Kidney epithelial cell (primary cell): ENCODE measurements at places on chromosomes 2 and 18.

GRCh38 chr2:143548032-143548431 is 418.8 kb downstream of the ARHGAP15 start:
- no peak for DNase-seq

GRCh38 chr2:15415748-15416147 is 145.4 kb downstream of the NBAS start:
- DNase-seq: no peak

DNA sequence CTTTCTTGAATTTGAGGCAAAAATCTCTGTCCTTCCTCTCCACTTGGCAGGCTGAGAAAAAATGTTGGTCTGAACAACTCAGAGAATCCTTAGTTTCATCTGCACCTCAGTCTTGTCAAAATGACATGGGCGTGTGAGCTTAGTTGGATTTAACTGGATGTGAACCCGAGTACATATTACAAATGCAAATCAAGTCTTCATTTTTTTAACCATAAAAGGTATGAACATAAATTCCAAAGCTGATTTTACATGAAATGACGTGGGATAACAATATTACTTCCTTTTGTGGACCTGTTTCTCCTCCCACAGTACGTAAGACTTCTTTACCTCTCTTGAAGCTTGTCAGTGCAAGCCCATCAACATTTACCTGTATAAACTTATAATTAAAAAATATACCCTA is 32.6 kb upstream of the RND3 start:
- DNase-seq: no peak

- peak; percentile 42 for DNase-seq
Observed at GRCh38 chr2:104378853-104379374, 475.0 kb upstream of the POU3F3 start.

- DNase-seq: no peak
Observed at GRCh38 chr2:72148837-72149555, 1.3 kb upstream of the CYP26B1 start.

- no peak for DNase-seq
Observed at GRCh38 chr18:26928670-26929313, 63.3 kb upstream of the AQP4 start.

DNA sequence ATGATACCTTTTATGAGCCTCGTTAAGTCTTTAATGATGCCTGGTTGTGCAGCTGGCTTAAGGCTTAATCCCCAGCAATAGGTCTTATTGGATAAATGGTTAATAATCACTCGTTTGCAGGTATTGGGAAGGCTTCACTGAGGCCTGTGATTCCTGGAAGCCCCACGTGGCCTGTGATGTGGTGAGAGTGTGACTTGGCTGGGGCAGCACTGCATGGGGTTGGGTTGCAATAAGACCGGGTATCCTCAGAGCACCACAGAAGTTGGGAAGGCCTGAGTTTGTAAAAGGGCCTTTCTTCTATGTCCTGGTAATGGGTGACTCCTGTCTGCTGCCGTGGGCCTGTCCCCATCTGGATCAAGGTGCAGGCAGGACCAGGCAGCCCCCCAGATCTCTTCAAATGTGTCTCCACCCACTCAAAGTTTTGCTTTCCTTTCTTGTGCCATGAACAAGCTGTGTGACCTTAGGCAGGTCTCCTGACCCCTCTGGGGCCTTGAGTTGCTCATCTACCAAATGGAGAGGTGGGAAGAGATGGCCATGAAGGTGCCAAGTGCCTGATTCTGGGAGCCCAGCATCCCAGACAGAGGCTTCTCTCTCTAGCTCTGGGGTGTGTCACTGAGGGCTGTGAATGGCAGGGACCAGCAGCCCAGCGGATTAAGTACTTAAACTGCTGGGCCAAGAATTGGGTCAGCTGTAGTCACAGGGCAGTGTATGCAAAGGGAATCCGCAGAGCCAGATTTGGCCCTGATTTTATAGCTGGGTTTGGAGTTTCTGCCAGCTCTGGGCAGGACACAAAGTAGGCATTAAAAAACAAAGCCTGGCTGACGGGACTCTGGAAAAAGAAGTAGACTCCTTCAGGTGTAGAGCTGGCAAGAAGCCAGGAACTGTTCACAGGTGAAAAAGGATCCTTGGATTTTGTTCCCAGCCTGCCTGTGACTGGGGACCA is 24.4 kb downstream of the LBH start:
- DNase-seq: no peak

DNA sequence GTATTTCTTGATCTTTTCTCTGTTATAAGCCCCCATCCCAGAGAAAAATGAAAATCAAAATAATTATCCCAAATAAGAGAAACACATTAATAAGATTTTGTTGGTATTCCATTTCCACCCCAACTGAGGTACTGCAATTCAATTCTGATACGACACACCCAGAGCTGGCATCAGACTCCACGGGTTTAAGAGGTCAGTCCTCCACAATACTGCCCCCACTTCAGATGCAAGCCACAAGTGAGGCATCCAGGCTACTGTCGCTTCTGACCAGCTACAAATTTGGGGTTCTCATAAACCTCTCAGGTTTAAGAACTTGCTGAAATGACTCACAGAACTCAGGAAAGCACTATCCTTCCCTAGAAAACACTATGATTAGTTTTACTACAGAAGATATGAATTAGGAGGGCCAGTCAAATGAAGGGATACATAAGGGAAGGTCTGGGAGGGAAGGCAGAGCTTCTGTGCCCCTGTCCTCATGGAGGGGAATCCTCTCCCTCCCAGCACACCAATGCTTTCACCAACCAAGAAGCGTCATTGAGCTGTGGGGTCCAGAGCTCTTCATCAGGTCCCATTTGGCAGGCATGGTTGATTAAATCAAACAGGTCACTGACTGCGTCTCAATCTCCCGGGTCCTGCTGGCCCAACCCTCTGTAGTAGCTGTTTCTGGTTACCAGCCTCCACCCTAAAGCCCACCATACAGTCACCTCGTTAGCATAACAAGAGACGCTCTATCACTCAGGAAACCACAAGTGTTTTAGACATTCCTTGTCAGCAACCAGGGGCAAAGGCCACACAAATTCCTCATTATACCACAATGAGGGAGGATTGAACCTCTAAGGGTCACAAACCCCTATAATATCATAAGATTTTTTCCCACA is 46.2 kb downstream of the IWS1 start:
- DNase-seq: no peak

DNA sequence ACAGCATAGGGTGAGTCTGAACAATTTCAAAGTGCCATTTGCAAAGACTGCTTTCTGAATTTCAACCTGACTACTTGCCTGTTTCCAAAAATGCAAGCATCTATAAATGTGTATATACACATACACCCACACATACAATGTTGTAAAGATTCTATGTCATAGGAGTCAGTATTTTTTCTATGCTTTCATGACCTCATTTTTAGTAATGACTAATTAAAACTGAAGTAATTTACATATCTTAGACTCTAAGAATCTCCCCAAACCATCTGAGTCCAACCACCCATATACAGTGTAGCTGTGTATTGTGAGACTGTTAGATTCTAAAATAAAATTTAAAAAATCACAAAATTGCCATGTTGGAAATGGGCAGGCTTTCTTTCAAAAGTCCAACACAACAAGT is 162.0 kb upstream of the STK17B start:
- no peak for DNase-seq

DNA sequence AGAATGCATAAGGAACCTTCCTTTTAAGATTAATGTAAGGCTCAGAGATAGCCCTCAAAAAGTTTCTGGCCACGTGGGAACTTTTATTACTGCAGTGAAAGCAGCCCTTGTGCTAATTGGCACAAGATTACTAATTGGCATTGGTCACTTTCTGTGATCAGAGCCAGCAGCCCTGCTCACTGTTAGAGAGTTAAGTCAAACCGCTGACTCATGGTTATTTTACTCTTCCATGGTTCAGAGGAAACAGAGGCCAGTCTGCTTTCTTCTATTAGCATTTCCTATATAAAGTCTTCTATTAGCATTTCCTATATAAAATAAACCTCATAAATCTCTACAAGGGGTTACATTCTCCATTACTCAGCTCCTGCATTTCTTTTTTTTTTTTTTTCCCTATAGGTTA is 1.5 kb upstream of the SLC35G4 start:
- peak; percentile 1 for DNase-seq

GRCh38 chr2:100262555-100263320 is 59.6 kb downstream of the LONRF2 start:
- DNase-seq: no peak

DNA sequence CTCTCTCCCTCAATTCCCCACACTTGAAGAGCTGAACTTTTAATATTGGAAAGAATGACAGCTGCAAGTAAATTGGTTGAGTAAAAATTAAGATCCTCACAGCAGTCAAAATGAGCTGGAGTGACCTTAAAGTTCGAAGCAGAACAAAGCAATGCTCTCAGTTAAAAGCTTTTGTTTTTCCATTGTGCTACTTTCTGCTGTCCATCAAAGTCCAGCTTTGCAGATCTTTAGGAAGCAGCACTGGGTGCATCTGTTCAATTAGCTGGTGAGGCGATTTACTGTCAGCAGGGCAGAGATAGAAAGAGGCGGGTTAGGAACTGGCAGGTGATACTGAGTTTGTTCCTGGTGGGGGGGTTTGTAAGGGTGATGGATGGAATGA is 834.8 kb downstream of the CPS1 start:
- DNase-seq: no peak

- DNase-seq: no peak
Observed at GRCh38 chr2:154554046-154554445, 144.4 kb upstream of the KCNJ3 start.

DNA sequence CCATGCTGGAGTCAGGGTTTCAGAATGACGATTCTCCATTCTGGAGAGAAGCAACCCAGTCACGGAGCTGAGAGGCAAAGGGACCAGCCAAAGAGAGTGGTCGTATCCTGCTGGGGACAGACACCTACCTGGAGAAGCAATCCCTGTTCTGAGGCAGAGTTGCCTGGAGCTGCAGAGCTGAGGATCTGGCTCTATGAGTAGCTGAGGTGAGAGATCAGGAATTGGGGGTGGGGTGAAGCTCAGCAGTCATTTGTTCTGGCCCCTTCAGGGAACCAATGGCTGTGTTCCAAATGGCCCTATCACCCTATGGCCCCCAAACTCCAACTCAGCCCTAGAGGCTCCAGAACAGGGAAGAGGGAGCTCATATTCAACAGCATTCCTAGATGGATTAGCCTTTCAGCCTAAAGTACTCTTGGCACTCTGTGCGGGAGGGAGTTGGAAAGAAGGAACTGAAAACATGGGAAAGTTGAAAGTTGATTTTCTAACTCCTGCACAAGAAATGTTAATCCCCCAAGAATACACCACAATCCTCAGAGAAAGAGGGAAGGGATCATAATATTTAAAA is 3.3 kb upstream of the ATRAID start:
- no peak for DNase-seq

DNA sequence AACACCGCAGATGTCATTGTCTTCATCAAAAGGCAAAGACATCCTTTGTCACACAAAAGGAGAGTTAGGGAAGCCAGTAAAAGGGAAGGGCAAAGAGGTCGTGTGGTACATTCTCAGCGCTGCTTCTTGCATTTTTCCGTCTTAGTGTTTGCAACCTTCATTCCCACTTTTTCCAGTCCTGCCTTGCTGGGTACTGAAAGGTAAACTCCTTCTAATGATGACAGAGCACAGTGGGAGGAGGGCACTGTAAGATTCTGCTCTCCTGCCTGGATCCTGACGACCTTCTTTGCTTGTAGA is 424.3 kb upstream of the MEX3C start:
- DNase-seq: no peak

GRCh38 chr2:240411261-240412160 is 24.0 kb upstream of the GPC1 start:
- no peak for DNase-seq

- DNase-seq: no peak
Observed at GRCh38 chr18:44789710-44790109, 109.0 kb downstream of the SETBP1 start.

GRCh38 chr2:12389344-12390045 is 327.2 kb upstream of the TRIB2 start:
- DNase-seq: no peak

DNA sequence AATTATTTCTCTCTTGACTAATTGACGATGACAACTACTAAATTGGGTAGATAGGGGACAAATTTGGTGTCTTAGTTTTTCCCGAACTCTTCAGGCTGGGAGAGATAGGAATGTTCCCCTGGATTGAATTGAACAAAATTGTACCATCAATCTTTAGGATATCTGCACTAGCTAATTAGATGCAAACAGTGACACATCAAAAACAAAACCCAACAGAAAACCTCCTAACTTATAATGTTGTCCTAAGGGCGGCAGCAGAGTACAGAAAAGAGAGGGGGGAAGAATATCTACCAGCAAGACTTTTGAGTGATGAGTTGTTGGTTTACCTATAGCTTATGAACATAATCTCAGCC is 342.9 kb downstream of the INSIG2 start:
- DNase-seq: no peak

- no peak for DNase-seq
Observed at GRCh38 chr18:32961538-32961937, 188.7 kb upstream of the KLHL14 start.

GRCh38 chr2:215401896-215402379 is 33.9 kb downstream of the FN1 start:
- peak; percentile 44 for DNase-seq

GRCh38 chr2:138960191-138960590 is 180.0 kb upstream of the NXPH2 start:
- DNase-seq: no peak

- DNase-seq: no peak
Observed at GRCh38 chr18:59733421-59733820, 36.2 kb upstream of the CCBE1 start.

- no peak for DNase-seq
Observed at GRCh38 chr2:235643680-235644511, 150.1 kb downstream of the AGAP1 start.

DNA sequence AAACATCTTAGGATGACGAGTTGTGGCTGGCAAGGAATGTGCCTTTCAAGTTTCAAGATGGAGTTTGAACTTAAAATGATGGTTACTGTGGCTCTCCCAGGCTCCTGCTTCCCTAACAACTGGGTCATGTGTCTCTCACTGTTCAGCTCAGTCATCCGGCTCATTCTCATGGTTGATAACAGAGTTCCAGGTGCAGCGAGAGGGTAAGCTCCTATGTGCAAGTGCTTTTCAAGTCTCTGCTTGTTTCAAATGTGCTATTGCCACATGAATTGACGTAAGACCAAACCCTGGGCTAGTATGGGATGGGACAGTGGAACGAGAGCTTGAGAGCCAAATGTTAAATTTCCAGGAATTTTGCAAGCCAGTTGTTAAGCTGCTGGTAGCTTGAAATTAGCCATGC is 19.5 kb upstream of the PUM2 start:
- DNase-seq: no peak

- no peak for DNase-seq
Observed at GRCh38 chr2:208222351-208222750, 32.5 kb downstream of the IDH1 start.
